ENCODE measurements at places on chromosomes 1 and 21. TPM values are rescaled to one million over a fixed set of nuclear protein-coding genes. Genes with fewer than 3 reads are reported as not detected.

The PLEKHG5 gene
- 6.0 TPM for total RNA-seq

The GBP5 gene
- total RNA-seq: not detected

The NUF2 gene
- 23.9 TPM for total RNA-seq

The LRRC38 gene
- not detected for total RNA-seq

The SPRR3 gene
- total RNA-seq: not detected

The SMPDL3B gene
- total RNA-seq: not detected

The UTS2 gene
- total RNA-seq: not detected

The CREG1 gene
- total RNA-seq: 22.2 TPM

The PDIK1L gene
- 3.6 TPM for total RNA-seq
